ENCODE measurements at places on chromosomes 4 and X.

- peak; percentile 76 for DNase-seq
Observed at GRCh38 chr4:24657768-24658617, 73.6 kb upstream of the DHX15 start.

DNA sequence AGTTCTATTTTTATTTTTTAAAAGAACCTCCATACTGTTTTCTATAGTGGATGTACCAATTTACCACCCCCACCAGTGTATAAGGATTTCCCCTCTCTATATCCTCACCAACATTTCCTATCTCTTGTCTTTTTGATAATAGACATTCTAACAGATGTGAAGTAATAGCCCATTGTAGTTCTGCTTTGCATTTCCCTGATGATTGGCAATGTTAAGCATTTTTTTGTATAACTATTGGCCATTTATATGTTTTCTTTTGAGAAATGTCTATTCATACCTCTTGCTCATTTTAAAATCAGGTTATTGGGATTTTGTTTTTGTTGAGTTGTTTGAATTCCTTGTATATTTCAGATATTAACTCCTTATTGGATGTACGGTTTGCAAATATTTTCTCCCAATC, 251.1 kb upstream of the HTR2C start:
- no peak for DNase-seq

- no peak for DNase-seq
Observed at GRCh38 chr4:40182954-40183353, 13.9 kb upstream of the RHOH start.

- no peak for DNase-seq
Observed at GRCh38 chr4:109172301-109172700, 130.2 kb downstream of the COL25A1 start.

GRCh38 chr4:104906276-104906675, 240.4 kb upstream of the TET2 start:
- no peak for DNase-seq

GRCh38 chr4:72084587-72085011, 52.8 kb downstream of the NPFFR2 start:
- no peak for DNase-seq

GRCh38 chrX:132384301-132384700, 104.5 kb downstream of the MBNL3 start:
- no peak for DNase-seq

- no peak for DNase-seq
Observed at GRCh38 chr4:150547154-150547838, 34.7 kb upstream of the MAB21L2 start.

DNA sequence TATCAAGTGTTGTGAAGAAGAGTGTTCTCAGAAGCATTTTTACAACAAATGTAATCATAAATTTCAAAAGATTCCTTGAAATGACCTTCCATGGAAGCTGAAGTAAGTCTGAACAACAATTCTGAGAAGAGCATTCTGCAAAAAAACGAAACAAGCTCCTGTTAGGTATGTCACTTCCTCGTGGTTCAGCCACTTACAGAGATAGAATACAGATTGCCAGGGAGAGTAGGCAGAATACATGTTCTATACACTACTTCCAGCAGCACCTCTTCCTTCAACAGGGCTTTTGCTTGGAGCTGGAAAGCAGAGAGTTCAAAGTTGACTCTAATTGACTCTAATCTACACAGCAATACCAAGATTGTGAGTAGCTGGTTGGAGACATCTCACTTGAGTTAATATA, 274.5 kb downstream of the ADGRA3 start:
- DNase-seq: no peak

GRCh38 chrX:129097668-129098067, 425.6 kb downstream of the SMARCA1 start:
- no peak for DNase-seq

DNA sequence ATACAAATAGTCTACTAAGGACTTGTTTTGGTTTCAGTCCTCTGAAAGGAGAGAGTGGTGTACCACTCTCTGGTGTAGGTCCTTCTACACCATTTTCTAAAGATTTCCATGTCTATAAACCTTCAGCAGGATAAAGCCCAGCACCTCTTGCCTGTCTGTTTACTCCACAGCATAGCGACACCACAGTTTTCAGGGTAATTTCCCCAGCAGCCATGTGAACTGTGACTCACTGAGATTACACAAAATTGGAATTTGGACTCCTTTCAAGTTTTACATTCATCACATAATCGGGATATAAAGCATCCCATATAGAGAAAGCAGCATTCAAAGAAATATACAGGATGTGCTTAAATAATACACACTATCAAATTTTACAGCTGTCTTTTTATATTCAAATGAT, 229.6 kb downstream of the PRDM5 start:
- no peak for DNase-seq

- DNase-seq: no peak
Observed at GRCh38 chr4:45062935-45063545, 336.7 kb upstream of the GNPDA2 start.

DNA sequence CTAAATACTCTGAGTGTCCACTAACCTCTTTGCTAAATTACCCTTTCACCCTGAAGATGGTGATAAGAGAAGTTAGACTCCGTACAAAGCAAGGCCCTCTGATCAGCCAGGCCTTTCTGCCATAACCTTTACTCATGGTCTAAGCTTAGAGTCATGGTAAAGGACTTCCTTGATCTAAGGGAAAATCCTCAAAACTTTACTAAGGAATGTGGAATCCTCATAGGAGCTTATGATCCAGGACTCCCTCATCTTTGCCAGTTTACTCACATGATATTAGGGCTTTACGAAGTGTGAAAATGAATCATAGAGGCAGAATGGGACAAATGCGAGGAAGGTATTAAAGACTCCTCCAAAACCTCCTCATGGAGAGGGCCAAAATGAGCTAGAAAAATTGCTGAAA, 7.9 kb upstream of the FAM13A start:
- no peak for DNase-seq

- DNase-seq: no peak
Observed at GRCh38 chrX:43664708-43665107, 8.6 kb downstream of the MAOA start.

- DNase-seq: peak; percentile 80
Observed at GRCh38 chrX:40169193-40170101, 71.7 kb upstream of the BCOR start.

DNA sequence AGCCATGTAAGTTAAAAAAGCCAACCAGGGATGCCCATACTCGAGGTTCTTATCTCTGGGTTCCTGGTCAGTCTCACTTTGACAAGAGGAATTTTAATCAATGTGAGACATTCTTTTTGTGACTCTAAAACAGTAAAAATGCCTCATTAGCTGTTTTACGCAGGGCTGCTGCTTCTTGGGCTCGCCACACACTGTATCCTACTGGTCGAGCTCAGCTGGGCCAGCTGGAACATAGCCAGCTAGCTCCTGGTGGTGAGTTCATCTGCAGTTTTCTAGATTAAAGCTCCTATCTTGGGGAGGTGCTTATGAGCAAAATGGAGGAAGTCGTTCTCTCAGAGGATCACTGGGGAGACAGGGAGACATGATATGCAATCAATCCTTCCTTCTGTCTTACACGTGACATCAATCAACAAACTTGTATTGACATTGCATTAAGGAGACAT, 55.9 kb upstream of the LEF1 start:
- no peak for DNase-seq

DNA sequence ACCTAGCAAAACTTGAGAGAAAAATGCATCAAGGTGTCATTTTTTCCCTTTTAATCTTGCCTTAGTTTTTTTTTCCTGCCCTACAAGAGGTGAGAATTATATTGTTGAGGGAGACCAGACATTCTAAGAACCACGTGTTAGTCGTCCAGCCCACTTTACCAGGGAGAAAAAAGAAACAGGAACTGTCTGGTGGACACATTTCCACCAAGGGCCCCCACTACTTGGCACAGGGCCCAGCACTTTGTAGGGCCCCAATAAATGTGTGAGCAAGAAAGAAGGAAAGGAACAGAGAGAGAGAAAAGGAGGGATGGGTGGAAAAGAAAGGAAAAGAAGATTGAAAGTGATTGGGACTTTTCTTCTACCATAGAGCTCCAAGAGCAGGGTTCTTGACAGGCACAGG, 3.9 kb upstream of the EGFL6 start:
- DNase-seq: no peak

- no peak for DNase-seq
Observed at GRCh38 chr4:102726068-102726467, 34.7 kb downstream of the MANBA start.

Measured in mucosa of descending colon (tissue), 3 donors.